ENCODE measurements at places on chromosomes 1 and 21.
A peak's percentile ranks its signal among the peaks of the same experiment; 100 is the strongest.

DNA sequence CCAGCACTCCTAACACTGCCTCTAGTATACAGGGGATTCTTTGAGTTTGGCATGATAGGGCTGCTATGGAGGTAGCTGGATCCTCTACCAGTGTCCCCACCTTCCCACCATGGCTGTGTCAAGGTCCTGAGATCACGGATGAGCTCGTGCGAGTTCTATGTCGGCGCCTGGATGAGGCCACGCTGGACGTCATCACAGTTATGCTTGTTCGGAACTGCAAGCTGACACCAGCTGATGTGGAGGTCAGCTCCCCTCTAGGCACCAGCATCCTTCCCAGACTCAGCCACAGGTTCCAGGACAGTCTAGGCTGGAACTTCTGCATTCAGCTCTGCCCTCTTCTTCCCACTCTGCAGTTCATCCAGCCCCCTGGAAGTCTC is 15.2 kb downstream of the HYI start:
- peak; percentile 59 for DNase-seq

- DNase-seq = no peak
Observed at GRCh38 chr1:21381354-21381753, 58.6 kb upstream of the NBPF3 start.

DNA sequence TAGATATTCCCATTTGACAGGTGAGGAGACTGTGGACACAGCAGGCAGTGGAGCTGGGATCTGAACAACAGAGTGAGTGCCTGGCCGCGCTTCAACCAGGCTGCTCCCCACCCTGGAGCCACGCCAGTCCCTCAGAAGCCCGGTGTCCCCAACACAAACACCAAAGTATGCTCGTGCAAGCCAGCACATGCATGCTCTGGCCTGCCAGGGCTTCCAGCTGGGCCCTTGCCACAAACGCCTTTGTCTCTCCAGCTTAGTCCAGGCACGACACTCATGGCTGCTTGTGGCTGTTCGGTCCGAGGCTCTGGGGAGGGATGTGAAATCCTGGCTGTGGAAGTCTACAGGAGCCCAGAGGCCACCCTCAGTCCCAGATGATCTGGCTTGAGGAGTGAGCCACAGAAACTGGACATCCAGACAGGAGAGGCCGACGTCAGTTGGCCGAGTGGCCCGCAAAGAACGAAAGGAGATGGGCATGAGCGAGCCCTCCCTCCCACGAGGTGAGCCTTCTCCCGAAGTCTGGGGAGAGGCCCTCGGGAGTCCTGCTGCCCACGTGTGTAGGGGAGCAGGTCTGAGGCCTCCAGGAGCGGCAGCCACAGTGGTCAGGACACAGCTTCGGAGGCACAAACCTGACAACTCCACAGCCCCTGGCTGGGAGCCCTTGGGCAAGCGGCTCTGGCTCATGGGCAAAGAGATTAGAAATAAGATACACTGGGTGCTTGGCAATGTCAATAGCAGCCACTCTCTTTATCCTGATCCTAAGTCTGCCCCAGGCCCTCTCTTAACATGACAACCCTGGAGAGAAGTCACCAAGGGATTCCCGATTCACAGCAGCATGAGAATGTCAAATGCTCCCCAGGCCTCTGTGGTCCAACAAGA is 117.1 kb upstream of the IFFO2 start:
- no peak for DNase-seq

GRCh38 chr1:234730770-234731568 is 121.0 kb upstream of the IRF2BP2 start:
- DNase-seq = no peak

DNA sequence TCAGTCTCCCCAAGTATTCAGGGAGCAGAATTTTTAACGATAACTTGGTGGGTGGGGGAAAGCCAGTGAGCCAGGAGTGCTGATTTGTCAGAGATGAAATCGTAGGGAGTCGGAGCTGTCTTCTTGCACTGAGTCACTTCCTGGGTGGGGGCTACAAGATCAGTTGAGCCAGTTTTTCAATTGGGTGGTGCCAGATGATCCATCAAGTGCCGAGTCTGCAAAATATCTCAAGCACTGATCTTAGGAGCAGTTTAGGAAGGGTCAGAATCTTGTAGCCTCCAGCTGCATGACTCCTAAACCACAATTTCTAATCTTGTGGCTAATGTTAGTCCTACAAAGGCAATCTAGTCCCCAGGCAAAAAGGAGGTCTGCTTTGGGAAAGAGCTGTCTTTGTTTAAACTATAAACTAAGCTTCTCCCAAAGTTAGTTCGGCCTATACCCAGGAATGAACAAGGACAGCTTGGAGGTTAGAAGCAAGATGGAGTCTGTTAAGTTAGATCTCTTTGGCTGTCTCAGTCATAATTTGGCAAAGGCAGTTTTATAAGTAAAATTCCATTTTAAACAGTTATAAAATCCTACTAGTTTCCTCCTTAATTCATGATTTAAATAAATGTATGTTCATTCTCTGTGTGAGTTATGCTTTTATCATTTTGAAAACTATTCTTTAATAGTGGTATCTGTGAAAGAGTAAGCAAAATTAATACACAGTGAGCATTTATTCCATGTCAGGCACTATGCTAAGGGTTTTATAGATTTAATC is 51.7 kb downstream of the SLC16A1 start:
- no peak for DNase-seq

- no peak for DNase-seq
Observed at GRCh38 chr1:202193614-202194327, at the start of gene LGR6. TSS of gene LGR6 (plus strand) at chr1:202193799. CDS start at chr1:202193990, 191 bp downstream.

- no peak for DNase-seq
Observed at GRCh38 chr1:29860056-29860455, 623.7 kb downstream of the PTPRU start.

DNA sequence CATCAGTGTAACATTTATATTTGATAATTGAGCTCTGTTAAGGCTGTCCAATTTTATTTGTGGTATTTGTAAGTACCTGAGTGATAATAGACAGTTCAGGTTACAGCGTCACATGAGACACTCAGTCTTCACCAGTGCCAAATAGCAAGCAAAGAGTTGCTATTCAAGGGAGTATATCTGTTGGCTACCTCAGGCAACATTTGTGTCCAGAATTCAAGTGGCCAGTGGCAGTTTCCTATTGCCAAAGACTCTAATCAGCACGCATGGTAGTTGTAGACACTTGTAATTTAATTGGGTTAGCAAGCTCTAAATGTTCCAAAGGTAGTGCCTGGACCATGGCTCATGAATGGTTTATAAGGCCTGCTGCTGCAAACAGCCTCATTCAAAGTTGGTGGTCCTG is 1524.3 kb upstream of the B3GALT2 start:
- no peak for DNase-seq

- DNase-seq = no peak
Observed at GRCh38 chr1:42422737-42423136, 33.1 kb downstream of the ZMYND12 start.

DNA sequence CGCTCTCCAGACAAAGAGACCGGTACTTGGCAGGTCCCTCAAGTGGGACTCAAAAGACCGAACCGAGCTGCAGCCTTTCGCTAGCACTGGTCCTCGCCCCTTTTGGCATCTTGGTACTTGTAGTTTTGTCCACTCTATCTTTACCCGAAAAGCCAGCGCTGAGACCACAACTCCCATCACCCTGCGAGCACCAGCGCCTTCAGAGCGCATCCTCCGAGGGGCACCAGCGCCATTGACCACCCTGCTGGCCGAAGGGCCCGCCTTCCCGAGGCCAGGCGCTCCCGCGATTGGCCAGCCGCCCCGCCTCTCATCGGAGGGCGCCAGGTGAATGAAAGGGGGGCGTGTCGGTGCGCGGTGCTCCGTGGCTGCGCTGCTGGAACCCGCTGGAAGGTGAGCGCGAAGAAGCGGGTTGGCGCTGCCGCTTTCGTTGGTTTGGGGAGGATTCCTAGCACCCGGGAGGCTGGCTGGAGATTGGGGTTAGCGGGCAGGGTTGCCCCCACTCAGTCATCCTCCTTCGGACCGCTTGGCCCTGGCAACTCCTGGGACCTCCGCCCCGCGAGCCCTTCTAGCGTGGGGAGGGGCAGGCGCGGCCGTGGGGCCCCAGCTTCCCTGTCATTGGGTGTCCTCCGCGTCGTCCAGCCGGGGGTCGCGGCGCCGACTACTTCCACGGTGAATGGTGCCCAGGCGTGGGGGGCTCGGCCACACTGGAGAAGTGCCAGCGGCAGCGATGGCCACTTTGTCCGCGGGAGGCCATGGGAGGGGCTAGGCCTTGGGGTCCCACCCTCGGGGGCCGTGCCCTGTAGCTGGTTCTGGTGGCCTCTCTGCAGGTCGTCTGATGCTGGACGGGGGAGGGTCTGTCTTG is at the start of gene ZBTB8B:
TSS of gene ZBTB8B (plus strand) at position 357 of the 862 bp plus-strand sequence. CDS start 5,553 bp downstream, outside the sequence.
- peak; percentile 55 for DNase-seq

DNA sequence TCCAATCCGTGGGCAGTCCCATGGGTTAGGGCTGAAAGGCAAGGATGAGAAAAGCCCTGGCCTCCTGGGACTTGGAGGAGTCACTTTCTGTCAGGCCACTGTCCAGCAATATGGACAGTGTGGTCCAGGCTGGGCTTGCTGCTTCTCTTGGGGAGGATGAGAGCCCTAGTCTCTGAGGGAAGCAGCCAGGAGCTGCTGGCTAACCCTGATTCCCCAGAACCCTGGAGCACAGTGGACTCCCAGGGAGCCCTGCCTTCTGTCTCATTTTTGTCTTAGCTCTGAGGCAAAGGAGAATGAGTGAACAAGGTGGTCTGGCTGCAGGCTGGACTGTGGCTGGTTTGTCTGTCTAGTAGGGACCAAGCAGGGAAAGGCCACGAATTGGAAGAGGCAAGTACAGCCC is 23.8 kb upstream of the EDN2 start:
- DNase-seq = no peak

GRCh38 chr1:47938520-47938919 is 58.7 kb downstream of the TRABD2B start:
- DNase-seq = no peak

DNA sequence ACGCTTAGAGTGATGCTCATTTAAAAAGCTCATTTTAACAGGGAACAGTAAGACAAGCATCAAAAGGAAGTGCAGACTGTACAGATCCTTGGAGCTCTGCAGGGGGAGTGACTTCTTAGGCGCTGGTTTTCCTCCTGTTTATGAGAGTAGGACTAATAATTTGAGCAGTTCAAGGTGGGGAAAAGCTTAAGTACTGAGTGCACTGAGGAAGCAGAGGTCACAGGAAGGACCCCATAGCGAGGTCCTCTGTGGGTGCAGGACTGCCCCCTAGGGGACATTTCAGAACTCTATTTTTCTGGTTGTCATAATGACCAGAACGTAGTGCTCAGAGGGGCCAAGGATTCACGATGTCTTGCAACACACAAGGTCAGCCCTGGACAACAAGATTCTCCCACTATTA is 112.1 kb downstream of the HLCS start:
- DNase-seq = no peak

- no peak for DNase-seq
Observed at GRCh38 chr1:65165269-65165993, 17.4 kb downstream of the AK4 start.

DNA sequence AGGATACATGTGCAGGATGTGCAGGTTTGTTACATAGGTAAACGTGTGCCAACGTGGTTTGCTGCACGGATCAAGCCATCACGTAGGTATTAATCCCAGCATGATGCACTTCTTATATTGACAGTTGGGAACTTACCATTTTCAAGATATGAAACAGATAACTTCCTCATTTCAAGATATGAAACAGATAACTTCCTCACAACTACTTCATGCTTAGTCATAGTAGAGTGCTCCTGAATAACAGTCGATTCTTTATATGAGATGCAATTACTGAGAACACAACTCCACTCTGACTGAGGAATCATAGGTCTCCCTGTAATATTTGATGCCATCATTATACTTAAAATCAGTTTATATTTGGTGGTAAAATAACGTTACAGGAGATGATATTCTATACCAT is 1124.3 kb downstream of the AMY1C start:
- DNase-seq = no peak

DNA sequence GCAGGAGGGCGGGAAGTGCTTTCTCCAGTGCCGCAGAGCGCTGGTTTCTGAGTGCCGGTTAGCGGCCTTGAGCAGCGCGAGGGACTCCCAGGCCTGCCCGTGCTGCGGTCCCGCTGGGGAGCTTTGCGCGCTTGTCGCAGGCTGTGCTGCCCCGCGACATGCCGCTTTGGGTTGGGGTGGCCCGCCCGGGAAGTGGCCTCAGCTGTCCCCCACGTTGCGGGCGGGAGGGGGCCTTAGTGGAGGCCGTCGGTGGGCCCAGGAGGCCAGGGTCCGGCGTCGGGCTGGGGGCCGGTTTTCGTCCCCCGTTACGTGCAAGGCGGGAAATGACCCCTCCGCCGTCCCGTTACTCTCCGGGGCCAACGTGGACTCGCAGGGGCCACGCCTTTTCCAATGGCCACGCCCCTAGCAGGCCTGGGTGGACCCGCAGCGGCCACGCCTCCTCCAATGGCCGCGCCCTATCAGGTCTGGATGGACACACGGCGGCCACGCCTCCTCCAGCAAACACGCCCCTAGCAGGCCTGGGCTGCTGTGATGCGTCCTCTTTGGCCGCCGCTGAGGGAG is 977 bp upstream of the C1orf174 start:
- peak; percentile 99 for DNase-seq

- no peak for DNase-seq
Observed at GRCh38 chr1:221778535-221779142, 36.8 kb upstream of the DUSP10 start.

- DNase-seq = no peak
Observed at GRCh38 chr1:172647987-172648386, 10.9 kb upstream of the FASLG start.

GRCh38 chr1:228076796-228077430 is 5.6 kb upstream of the ARF1 start:
- DNase-seq = no peak

DNA sequence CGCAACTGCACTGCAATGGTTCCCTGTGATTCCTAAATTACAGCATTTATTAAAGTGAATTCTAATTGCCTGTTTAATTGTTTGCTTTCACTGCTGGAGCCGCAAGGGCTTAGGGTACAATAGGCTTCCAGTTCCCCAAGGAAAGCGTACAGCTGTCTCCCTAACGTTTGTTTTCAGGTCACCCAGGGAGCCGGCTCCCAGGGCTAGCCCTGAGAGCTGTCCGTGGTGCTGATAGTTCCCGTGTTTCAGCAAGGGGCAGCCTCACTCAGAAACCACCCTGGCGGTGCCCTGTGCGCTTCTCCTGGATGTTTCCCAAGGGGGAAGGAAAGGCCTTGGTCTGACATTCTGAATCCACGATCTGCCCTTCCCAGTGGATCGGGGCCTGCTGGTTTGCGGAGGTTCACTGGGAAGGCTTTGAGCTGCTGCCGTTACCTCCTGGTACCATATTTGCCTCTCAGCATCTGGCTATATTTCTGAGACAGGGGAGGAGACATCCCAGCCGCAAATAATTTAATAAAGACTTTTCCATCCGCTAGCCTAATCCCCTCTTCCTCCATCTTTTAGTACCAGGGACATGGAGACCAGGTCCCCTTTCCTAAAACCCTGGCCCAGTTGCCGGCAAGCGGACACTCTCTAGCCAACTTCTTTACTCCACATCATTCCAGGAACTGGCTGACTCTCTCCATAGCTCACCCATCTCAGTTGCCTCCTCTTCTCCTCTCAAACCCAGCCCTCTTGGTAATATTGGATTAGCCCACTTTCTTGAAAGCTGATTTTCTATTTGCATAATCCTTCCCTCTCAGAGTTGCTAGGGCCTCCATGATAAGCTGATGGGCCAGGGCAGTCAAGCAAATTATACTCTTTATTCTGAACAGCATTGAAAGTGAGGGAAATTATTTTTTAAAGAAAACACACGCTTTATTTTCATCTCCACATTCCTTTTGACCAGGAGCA is 149.0 kb downstream of the IGSF21 start:
- no peak for DNase-seq

Measured in tibial artery (tissue), 4 donors.